ENCODE measurements at places on chromosomes 12 and 14.

DNA sequence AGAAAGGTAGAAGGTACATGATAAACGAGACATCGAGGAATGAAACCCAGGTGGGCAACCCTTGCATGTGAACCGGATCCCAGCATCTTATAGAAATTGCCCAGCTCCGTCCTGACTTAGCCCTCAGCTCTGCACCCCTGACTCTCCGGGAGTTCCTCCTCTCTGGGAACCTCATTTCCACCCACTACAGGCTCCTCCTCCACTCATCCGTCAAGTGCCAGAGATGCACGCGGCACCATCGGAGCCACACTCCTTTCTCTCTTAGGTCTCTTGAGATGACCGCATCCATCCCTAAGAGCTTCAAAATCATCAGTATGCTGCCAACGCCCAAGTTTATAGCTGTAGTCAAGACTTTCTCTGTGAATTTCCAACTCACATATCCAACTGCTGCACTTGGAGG, 84.7 kb downstream of the TTC7B start:
- DNase-seq, result peak; percentile 84

DNA sequence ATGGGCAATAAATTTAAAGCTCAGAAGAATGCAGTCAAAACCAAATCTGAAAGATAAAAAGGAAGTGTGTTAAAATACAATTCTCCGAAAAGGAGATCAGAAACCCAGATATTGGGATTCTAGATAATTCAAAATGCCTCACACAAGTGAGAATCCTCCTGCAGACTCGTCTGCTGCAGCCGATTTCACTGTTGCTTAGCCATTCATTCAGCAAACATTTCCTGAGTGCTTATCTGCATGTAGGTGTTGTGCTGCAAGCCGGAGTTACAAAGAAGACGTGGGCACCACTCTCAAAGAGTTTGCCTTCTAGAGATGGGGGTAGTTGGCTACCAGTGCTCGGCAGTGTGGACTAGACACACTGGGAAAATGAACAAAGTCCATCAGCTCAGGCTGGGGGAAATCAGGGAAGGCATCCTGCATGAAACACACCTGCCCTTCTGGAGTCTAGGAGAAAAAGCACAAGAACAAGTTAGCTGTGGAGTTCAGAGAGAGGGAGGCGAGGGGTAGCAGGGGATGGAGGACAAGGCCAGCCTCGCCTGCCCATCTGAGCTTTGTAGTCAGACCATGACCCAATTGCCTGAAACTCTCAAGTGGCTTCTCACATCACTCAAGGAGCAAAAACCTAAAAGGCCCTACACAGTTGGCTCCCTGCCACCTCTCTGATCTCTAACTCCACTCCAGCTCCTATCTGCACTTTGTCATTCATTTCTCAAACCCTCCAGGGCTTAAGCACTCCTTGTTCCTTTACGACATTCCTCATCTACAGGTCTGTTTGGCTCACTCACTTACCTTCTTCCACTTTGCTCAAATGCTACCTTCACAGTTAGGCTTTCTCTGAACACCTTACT, 310.0 kb upstream of the DDHD1 start:
- DNase-seq, result peak; percentile 97

- DNase-seq, result no peak
Observed at GRCh38 chr12:117853600-117853999, 115.2 kb downstream of the KSR2 start.

GRCh38 chr12:55017416-55017925, 2.3 kb upstream of the NEUROD4 start:
- DNase-seq, result no peak

DNA sequence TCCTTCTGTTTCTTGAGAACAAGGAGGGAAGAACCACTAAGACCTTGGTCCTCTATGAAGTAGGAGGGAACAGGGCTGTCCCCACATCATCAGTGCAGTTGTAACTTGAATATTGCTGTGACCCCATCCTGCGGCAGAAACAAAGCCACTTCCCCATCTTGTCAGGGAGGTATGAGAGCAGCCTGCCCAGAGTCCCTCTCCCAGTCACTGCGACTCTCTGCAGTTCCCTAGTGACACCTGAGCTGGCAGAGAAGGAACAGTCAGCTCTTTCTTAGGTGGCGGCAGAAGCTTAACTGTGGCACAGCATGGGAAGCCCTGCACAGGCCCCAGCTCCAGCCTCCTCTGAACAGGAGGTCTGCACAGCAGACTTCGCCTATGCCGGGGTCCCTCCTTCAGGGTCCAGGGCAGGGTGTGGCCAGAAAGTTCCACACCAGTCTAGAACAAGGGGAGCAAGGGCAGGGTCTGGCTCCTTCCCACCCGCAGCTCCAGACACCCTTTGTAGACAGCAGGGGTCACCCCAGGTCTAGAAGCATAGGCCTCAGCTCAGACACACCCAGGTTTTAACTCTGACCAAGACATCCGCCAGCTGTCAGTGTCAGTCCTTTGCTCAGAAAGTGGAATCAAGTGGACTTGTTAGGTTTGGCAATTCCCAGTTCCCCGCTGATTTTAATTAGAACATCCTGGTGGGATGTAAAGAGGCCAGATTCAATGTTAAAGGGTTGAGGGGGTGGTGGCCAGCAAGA, 36.8 kb downstream of the DEGS2 start:
- DNase-seq, result no peak

DNA sequence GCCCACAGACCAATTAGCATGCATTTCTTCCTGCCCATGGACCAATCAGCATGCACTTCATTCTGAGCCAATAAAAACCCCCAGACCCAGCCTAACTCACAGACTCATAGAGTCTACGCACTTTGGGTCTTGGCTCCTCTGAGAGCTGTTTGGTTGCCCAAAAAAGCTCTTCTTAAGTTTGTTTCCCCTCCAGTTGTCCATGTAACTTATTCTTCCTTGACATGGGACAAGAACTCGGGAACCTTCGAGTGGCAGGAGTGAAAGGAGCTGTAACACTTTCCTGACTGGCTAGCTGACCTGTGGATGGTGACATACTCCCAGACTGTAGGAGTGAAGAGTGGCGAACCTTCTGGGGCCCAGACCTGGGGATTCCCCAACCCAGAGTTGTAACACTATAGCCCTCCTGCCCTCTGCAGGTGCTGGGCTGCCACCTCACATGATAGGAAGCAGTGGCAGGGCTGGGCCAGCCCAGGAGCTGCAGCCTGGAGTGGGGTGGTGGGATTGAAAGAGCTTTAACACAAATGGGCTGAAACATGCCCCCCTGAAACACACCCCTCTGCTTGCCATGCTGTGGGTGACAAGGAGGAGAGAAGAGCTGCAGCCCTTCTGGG, 4.4 kb upstream of the BTBD7 start:
- no peak for DNase-seq

- no peak for DNase-seq
Observed at GRCh38 chr12:56271031-56271430, 4.3 kb downstream of the COQ10A start.

DNA sequence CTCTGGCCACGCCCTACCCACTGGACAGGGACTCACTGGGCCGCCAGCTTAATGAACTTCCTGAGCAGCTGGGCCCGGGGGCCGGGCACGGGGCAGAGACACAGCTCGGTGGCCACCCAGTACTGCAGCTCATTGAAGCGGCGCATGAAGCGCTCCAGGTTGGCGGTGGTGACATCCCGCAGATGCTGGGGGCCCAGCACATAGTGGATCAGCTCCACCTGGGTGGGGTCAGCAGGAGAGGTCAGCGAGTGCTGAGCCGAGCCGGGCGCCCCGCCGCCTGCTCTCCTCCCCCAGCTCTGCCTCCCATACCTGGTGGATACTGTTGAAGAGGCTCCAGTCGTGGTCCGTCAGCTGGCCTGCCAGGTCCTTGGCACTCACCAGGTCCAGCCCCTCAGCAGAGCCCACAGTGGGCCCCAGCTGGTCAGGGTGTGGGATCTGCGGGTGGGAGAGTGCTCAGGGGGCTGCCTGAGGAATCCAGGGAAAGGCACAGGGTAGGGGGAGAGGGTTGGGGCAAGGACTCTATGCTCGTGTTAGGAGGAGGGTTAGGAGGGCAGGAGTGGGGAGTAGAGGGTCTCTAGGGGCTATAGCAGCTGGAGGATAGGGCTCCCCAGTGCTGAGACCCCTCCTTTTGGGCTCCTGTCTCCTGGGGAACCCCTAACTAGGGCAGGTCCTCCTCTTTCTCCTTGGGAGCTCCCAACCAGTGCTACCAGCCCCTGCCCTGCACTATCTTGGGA, 15.5 kb upstream of the ENDOU start:
- no peak for DNase-seq

- no peak for DNase-seq
Observed at GRCh38 chr12:9944391-9944790, 12.2 kb upstream of the CLEC2A start.

DNA sequence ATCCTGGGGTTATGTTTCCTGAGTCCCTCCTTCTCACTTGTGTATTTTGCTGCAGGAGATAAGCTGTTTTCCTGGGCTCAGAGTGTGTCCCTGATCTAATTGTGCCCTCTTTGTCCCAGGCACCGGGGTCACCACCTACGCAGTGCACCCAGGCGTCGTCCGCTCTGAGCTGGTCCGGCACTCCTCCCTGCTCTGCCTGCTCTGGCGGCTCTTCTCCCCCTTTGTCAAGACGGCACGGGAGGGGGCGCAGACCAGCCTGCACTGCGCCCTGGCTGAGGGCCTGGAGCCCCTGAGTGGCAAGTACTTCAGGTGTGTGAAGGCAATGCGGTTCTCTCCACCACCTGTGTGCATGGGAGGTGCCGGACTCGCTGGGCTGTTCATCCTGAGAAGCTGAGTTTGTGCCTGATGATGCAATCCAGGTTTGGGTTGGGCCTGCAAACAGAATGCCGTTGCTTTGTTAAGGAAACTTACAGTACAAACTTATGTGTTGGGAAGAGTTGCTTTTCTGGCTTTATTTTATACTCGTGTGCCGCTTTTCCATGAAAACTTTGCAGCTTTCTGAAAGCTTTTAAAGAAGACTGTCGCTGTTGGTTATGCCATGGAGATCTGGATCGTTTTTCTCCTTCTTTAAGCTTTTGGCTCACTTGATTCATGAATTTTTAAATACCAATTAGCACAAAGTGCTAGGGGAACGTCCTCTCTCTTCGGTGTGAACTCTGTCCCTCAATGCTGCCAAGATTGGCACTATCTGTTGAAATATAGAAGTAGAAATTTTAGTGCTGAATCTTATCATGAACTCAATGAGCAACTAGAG, 27.6 kb downstream of the RDH12 start:
- DNase-seq, result no peak

DNA sequence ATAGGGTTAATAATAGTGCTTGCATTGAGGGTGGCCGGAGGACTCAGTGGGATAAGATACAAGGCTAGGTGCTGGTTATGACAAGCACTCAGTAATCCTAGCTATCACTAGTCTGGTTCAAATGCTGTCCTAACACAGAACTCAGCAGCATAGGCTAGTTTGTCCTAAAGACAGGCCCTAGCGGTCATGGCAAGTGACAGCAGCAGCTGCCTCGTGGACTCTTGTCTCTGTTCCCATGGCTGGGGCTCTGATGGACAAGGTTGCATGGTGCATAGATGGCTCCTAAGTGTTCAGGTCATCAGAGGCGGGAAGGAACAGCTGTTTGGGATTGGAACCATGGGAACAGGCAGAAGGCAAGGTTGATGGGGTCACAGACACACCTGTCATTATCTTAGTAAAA, 42.4 kb upstream of the IGF1 start:
- DNase-seq, result no peak

GRCh38 chr12:108547686-108548085, 13.3 kb downstream of the SART3 start:
- no peak for DNase-seq

GRCh38 chr12:130606231-130606630, 109.9 kb downstream of the RIMBP2 start:
- DNase-seq, result peak; percentile 40

DNA sequence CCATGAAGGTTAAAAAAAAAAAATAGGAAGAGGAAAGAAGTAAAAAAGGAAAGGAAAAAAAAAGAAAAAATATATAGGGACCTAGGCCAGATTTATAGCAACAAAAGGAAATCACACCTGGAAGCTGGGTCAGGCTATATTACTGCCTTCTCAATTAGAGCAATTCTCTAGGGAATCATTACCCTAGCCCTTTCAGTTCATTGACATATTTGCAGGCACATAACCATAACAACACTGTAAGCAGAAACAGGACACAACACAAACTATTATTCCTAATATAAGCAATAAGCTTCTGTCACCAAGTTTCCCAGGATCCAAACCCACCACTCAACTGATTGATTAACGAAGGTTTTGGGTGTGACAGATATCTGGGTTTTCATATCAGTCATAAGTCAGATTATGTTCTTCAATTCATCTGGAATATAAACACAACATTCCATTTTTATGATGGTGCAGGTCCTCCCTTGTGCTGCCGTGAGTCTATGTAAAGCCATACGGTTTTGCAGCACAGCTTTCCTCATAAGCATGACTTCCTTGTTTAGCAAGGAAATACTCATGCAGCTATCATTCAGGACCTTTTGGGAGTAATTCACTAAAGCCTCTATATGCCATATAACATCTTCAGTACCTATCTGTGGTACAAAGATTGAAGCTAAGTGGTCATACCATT, 4.2 kb downstream of the PCNX4 start:
- DNase-seq, result no peak

GRCh38 chr14:39369029-39369428, 63.2 kb downstream of the FBXO33 start:
- no peak for DNase-seq

DNA sequence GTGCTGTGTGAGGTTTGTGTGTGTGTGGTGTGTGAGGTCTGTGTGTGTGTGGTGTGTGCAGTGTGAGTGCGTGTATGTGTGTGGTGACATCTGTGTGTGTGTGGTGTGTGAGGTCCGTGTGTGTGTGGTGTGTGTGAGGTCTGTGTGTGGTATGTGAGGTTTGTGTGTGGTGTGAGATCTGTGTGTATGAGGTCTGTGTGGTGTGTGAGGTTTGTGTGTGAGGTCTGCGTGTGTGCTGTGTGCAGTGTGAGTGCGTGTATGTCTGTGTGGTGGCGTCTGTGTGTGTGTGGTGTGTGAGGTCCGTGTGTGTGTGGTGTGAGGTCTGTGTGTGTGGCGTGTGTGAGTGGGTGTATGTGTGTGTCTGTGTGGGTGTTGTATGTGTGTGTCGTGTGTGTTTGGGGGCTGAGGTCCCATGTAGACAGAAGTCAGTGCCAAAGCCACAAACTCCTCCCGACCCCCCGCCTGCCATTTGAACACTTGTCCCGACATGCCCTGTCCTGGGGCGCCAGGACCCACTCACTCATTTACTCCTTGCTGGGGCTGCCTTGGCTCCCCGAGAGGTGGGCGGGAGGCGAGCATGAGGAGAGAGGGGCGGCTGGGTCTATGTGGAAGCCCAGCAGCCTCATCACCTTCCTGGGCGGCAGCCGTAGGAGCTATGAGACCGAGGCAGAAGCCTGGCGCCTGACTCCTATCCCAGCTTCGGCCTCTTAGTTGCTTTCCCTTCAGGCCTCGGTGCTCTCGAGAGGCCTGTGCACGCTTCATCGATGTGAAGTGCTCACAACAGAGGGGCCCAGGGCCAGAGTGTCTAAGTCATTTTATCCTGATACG, 20.5 kb downstream of the RILPL1 start:
- peak; percentile 62 for DNase-seq

GRCh38 chr12:117212563-117213190, 22.4 kb upstream of the FBXO21 start:
- peak; percentile 41 for DNase-seq

GRCh38 chr12:131643631-131644452, 67.0 kb upstream of the SFSWAP start:
- DNase-seq, result no peak

DNA sequence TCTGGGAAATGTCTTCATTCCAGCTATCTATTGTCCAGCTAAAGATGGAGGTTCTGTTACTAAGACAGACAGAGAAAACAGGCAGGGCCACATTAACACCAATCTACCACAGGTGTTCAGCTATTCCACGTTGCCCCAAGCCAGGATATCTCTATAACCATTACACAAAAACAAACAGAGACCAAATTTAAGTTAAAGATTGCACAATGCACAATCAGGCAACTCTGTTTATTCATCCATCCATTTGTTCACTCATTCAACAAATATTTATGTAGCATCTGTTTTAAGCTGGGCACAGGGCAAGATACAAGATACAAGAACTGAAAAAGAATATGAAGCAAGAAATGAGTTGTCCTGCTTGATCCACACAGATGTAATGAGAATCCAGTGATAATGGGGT, 629.0 kb downstream of the MED13L start:
- no peak for DNase-seq

All from NCI-H187 treated with DMSO at 0.1 percent for 48 hours (cell line).